Karpas-422 (cell line): ENCODE measurements at places on chromosomes 13 and 19. TPM values are rescaled to one million over a fixed set of nuclear protein-coding genes. Genes with fewer than 3 reads are reported as not detected.

Gene MEIS3
- 3.3 and 11.2 TPM in 2 replicates for total RNA-seq

Gene UHRF1
- 13.6 and 28.5 TPM in 2 replicates for total RNA-seq

Gene VSTM2B
- total RNA-seq, result not detected in 2 replicates

- peaks cover 5% of the 10 kb centered on the region for H3K4me1 ChIP-seq
- DNase-seq, result peak; percentile 88
- no peaks in the 10 kb centered on the region for H3K27me3 ChIP-seq
- H3K36me3 ChIP-seq, result no peaks in the 10 kb centered on the region
- H3K4me3 ChIP-seq, result no peak overlapping the region
- H3K27ac ChIP-seq, result no peak overlapping the region
Observed at GRCh38 chr19:8017808-8018207, 12.4 kb upstream of the ELAVL1 start.

GRCh38 chr13:20942938-20943559 is 40.5 kb upstream of the XPO4 start:
- no peaks in the 10 kb centered on the region for H3K36me3 ChIP-seq
- no peak overlapping the region for H3K4me3 ChIP-seq
- no peak for DNase-seq
- no peaks in the 10 kb centered on the region for H3K27me3 ChIP-seq

- H3K27me3 ChIP-seq, result no peaks in the 10 kb centered on the region
- no peaks in the 10 kb centered on the region for H3K36me3 ChIP-seq
- no peak overlapping the region for H3K4me3 ChIP-seq
- H3K4me1 ChIP-seq, result no peaks in the 10 kb centered on the region
Observed at GRCh38 chr13:73138638-73139491, 80.1 kb downstream of the KLF5 start.

DNA sequence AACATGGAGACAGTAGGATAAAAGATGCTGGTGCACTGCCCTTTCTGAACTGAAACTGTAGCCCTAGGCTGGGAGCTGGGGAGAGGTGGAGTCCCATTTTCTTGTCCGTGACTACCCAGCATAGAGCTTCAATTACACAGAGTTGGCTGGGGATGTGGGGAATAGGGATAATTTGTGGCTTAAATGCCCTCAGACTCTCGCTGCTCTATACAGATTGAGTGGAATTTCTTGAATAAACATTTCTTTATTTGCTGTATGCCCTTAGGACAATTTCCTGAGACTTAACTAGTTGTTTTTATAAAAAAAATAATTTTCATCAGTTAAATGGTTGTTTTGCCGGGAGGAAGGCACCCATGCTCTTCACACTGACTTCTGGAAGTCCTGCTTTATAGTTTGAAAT is 7.2 kb downstream of the IGFL2 start:
- no peak overlapping the region for H3K27ac ChIP-seq
- no peak for DNase-seq
- H3K27me3 ChIP-seq, result no peaks in the 10 kb centered on the region
- no peak overlapping the region for H3K4me3 ChIP-seq

DNA sequence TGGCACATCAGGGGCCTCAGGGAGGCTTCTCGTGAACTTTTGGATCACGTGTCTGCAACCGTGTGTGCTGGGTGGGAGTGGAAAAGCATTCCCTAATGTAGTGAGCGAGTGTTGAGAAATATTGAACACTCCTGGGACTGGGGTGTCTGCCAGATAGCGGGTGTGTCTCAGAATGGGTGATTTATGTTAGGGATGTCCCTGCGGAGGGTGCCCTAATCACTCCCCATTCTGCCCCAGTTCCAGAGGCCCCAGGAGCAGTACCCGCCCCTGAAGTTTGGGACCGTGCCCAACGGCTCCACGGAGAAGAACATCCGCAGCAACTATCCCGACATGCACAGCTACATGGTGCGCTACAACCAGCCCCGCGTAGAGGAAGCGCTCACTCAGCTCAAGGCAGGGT is 24.2 kb upstream of the GRWD1 start:
- no peak for DNase-seq
- H3K4me3 ChIP-seq, result no peak overlapping the region
- H3K27me3 ChIP-seq, result no peaks in the 10 kb centered on the region
- no peaks in the 10 kb centered on the region for H3K36me3 ChIP-seq
- H3K27ac ChIP-seq, result no peak overlapping the region
